ENCODE measurements at places on chromosomes 3 and 15.
A peak's percentile ranks its signal among the peaks of the same experiment; 100 is the strongest.

DNA sequence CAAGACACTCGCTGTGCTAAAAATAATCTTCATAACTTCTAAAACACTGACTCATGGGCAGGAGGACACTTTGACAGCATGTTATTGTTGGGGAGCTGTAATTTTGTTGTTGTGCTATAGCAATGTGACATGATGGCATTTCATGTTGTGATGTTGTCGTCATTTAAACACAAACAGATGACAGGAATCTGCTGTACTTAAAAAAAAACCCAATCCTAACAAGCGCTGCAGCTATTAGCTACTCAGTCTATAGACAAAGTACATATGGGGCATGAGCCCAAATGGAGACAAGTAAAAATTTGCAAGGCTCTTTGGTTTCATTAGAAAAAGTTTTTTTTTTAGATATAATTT lies 828 bp upstream of the ATOSA start:
- H3K4me1 ChIP-seq, result peaks cover 26% of the 10 kb centered on the region
- DNase-seq, result no peak
- peak overlapping the region; percentile 56 for H3K4me3 ChIP-seq
- peaks cover 2% of the 10 kb centered on the region for H3K27me3 ChIP-seq
- peaks cover 11% of the 10 kb centered on the region for H3K36me3 ChIP-seq

DNA sequence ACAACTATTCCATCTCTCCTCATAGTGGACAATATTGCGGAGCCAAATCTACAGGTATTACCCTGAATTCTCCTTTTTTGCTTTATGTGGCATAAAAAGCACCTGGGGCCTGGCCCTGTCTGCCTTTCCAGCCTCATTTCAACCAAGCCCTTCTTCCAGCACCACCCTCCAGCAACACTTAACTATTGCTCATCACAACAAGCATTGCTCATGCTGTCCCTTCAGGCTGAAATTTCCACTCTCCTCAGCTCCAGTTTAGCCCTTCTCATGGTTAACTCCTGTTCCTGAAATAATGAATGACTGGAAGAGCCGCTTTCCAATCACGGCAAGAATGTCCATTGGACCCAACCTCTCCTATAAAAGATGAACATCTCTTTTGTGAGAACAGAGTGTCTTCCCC lies 107.4 kb downstream of the P2RY1 start:
- H3K4me1 ChIP-seq, result no peaks in the 10 kb centered on the region
- DNase-seq, result no peak
- H3K27me3 ChIP-seq, result no peaks in the 10 kb centered on the region
- H3K27ac ChIP-seq, result no peak overlapping the region
- no peak overlapping the region for H3K4me3 ChIP-seq

- DNase-seq, result peak; percentile 31
- no peaks in the 10 kb centered on the region for H3K27me3 ChIP-seq
- peaks cover 38% of the 10 kb centered on the region for H3K4me1 ChIP-seq
- peak overlapping the region; percentile 23 for H3K4me3 ChIP-seq
Measured at GRCh38 chr3:42507252-42507651, 4.8 kb downstream of the VIPR1 start.

DNA sequence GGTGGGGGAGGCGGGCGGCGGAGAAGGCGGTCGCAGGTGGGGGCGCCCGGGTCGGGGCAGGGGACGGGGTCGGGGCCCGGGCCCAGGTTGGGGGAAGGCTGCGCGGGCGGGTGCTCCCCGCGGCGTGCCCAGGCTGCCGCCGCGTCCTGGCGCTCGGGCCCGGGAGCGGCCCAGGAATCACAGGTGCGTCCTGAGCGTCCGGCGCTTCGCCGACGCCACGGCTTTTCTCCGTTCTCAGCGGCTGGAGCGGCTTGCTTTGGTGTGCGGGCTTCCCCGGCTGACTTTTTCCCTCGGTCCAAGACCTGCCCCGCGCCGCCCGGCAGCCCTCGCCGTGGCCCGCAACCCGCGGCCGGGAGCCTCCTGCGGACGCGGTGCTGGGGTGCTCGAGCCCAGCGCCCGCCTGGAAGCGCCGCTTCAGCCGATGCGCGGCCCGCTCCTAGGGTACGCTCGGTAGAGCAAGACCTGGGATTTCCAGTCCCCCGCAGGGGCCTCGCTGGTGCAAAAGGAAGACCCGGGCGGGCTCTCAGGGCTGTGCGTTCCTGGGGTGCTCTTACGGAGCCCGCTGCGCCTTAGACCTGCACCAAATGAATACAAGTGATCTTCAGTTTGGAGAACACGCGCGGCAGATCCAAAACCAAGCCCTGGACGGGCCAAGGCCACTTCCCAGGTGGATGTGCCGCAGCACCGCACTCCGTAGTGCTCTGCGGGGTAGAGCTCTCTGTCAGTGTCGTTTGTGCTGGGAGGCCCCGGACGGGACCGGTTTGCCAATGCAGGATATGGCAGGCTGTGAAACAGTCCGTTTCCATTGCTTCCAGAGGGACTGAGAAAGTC lies 639 bp downstream of the NIPA1 start:
- H3K36me3 ChIP-seq, result peaks cover 20% of the 10 kb centered on the region
- H3K27ac ChIP-seq, result peak overlapping the region; percentile 38
- H3K4me1 ChIP-seq, result peaks cover 13% of the 10 kb centered on the region
- peak overlapping the region; percentile 80 for H3K4me3 ChIP-seq
- H3K27me3 ChIP-seq, result peaks cover 2% of the 10 kb centered on the region

DNA sequence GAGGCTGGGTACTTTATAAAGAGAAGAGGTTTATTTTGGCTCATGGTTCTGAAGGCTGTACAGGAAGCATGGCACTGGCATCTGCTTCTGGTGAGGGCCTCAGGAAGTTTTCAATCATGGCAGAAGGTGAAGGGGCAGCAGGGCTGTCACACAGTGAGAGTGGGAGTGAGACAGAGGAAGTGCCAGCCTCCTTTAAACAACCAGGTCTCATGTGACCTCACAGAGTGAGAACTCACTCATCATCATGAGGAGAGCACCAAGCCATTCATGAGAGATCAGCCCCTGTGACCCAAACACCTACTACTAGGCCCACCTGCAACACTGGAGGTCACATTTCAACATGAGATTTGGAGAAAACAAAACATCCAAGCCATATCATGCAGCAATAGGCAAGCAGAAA lies 9.3 kb upstream of the RFTN1 start:
- no peak overlapping the region for H3K27ac ChIP-seq
- H3K27me3 ChIP-seq, result no peaks in the 10 kb centered on the region
- peaks cover 16% of the 10 kb centered on the region for H3K36me3 ChIP-seq
- no peak overlapping the region for H3K4me3 ChIP-seq

DNA sequence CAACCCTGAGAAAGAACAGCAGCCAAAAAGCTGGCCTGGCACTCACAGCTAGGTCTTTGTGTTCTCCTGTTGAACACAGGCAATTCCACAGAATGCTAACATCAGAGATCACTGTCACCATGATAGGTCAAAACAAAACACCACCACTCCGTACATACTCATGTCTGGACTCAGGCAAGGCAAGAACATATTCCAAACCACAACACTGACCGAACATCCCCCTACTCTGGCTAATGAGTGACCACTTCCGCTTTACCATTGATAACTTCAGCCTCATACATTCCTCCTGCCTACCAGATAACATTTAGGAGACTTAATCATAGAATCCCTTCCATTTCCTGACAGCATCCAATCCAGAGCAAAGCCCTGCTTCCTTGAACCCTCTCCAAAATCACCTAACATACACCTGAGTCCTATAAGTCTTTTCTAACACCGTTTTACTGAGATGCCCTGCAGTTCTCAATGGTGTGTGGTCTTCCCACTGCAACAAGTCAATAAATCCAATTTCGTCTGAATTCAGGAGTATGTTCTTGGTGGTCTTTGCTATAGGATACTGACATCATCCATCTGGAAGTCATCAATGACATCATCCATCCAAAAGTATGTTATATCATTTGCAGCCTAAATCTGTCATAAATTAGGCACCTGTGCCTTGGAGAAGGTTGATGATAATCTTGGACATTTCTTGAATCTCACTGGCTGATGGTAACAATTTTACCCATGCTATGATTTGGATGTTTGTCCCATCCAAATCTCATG lies 23.7 kb downstream of the RIOX2 start:
- no peak overlapping the region for H3K27ac ChIP-seq
- H3K4me3 ChIP-seq, result no peak overlapping the region
- H3K36me3 ChIP-seq, result peaks cover 39% of the 10 kb centered on the region
- no peaks in the 10 kb centered on the region for H3K27me3 ChIP-seq
- H3K4me1 ChIP-seq, result peaks cover 4% of the 10 kb centered on the region
- DNase-seq, result no peak

DNA sequence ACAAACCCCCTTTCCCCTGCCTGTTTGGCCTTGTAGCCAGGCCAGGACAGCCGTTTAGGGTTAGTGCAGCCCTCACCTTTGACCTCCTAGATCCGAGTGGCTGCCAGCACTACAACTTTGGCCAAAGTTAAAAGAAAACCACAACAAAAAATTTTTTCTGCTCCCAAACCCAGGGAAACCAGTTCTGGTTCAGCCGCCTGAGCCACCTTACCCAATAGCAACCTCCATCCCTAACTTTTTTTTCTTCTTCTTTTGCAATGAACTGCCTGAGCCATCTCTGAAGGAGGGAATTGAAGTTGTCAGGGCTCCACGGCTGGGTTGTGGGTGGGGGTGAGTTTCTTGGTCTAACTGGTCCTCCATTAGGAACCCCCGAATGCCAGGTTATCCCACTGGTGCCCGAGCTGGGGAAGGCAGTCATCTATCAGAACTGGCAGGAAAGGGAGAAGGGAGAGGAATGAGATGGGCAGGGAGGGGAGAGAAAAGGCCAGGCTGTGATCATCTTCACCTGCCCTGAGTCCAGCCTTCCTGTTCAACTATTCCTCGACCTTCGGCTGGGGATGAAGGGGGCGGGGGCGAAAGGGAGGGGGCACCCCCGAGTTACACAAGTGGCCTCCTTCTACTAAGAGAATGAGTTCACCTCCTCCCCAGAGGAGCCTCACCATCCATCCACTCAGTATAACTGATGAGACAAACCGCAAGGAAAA lies 6.2 kb upstream of the NR2F2 start:
- no peak for DNase-seq
- H3K27me3 ChIP-seq, result peaks cover 86% of the 10 kb centered on the region
- H3K36me3 ChIP-seq, result no peaks in the 10 kb centered on the region
- no peak overlapping the region for H3K4me3 ChIP-seq
- peaks cover 5% of the 10 kb centered on the region for H3K4me1 ChIP-seq

GRCh38 chr3:193190146-193190786 lies 50.8 kb upstream of the PLAAT1 start:
- DNase-seq, result no peak
- no peak overlapping the region for H3K4me3 ChIP-seq
- H3K4me1 ChIP-seq, result no peaks in the 10 kb centered on the region
- no peak overlapping the region for H3K27ac ChIP-seq
- H3K27me3 ChIP-seq, result no peaks in the 10 kb centered on the region

DNA sequence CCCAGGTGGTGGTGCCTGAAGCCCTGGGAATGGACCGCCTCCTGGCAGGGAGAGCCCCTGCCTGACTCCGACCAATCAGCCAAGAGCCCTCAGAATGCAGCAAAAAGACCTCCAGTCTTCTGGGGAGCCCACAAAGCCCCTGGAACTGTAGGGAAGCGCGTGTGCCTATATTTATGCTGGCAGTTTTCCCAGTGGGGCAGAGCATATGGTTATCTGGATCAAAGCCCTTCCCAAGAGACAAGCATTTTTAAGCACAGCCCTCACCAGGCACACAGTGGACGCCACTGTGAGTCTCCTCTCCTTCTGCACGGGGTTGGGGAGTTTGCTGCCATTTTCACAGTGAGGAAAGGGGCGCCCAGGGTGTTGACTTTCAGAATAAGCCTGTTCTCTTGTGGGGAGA lies 80.9 kb upstream of the RPL32 start:
- H3K27me3 ChIP-seq, result no peaks in the 10 kb centered on the region
- H3K36me3 ChIP-seq, result peaks cover 9% of the 10 kb centered on the region
- peaks cover 7% of the 10 kb centered on the region for H3K4me1 ChIP-seq
- H3K27ac ChIP-seq, result no peak overlapping the region
